ENCODE measurements at places on chromosomes 12 and 14.

- DNase-seq = no peak
Measured at GRCh38 chr12:94571556-94571955, 78.8 kb downstream of the TMCC3 start.

DNA sequence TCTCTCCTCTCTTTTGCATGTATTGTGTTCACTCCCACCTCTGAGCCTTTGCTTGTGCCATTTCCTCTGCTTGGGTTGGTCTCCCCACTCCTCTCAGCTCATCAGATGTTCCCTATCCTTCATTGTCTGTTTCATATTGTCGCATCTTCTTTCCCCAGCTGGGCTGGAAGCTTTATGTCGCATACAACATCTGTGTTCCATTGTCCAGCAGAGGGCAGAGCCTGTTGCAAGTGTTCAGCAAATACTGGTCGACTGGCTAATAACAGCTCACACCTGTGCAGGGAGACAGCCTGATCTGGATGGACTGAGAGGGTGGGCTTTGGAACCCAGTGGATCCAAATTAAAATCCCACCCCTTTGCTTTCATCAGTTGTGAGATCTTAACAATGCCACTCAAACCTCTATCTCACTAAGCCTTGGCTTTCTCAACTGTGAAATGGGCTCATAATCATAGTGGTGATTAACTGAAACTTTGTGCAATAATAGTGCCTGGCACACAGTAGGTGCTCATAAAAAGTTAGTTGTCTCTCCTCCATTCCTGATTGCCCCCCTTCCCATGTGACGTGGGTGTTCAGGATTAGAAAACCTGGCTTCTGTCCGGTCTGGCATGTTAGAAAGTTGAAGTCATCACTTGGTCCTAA is 75.8 kb downstream of the RIN3 start:
- DNase-seq = no peak

DNA sequence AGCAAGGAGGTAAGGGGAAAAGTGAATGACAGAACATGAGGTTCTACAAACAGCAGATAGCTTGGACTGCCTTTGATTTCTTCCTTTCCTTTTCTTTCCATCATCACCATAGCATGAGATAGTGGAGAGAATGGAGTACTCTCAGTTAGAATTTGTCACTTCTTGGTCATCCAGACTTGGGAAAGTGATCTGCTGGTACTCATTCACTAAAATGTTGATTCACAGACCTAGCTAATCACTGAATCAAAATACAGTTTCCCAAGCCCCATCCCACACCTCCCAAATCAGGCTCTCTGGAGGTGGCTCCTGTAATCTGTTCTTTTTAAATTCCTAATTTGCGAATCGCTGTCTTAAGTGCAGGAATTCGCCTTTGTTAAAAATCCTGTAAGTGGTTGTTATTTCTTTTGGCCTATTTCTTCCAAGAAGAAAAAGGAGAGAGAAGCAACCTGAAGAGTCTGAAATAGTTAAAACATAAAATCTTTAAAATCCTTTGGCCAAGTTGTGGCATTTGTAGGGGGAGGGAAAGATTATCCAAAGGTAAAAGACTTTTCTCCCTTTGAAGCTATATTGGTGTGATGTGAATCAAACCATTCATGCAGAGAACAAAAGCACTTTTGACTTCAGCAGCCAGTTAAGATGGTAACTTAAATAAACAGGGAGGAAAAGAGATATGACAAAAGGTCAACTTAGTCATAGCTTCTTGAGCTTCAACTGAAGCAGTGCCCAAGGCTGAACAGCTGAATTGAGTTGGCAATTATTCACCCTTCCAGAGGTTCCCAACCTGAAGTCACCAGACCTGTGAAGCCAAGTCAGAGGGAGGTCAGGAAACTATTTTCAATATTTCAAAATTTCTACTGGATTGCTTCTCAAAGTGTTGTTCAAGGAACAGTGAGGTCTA is 255.1 kb upstream of the KRR1 start:
- DNase-seq = no peak

- DNase-seq = peak; percentile 54
Measured at GRCh38 chr14:53151523-53152183, 1.5 kb downstream of the DDHD1 start.

- DNase-seq = no peak
Measured at GRCh38 chr12:16407346-16407745, 59.9 kb downstream of the MGST1 start.

DNA sequence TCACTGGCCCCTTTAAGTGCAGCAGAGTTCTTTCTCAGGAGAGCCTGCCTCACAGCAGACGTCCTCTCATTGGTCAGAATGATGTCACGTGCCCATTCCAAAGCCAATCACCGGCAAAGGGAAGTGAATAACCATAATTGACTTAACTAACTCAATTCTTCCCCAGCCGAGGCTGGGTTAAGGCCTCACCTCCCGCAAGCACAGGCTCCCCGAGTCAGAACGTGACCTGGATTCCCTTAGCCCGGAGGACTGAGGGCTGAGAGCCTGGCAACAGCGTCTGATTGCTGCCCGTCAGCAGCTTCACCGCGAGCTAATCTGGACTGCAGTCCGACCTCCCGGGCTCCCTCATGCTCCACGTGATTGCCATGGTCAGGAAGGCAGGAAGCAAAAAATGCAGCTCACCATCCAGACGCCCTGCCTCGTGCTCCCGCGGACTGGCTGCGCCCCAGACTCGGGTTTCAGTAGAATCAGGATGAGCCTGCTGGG is 92.1 kb upstream of the FZD10 start:
- DNase-seq = no peak

DNA sequence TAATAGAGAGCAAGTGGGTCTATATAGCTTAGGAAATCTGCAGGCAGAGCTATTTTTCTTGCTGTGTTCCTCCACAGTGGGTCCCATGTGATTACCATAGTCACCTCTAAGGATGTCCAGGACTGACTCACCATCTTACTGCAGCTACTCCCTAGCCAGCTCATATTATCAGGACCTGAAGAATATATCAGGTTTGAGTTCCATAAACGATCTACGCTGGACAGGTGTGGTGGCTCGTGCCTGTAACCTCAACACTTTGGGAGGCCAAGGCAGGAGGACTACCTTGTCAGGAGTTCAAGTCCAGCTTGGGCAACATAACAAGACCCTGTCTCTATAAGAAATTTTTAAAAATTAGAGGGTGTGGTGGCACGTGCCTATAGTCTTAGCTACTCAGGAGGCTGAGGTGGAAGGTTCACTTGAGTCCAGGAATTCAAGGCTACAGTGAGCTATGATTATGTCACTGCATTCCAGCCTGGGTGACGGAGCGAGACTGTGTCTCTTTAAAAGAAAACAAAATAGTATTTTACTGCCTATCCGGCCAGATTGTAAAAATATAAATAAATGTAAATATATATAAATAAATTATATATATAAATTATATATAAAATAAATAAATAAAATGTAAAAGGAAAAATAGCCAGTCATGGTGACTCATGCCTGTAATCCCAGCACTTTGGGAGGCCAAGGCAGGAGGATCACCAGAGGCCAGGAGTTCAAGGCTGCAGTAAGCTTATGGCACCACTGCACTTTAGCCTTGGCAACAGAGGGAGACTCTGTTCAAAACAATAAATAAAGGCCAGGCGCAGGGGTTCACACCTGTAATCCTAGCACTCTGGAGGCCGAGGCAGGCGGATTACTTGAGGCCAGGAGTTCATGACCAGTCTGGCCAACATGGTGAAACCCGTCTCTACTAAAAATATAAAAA is 6.9 kb upstream of the SPRYD4 start:
- DNase-seq = no peak

DNA sequence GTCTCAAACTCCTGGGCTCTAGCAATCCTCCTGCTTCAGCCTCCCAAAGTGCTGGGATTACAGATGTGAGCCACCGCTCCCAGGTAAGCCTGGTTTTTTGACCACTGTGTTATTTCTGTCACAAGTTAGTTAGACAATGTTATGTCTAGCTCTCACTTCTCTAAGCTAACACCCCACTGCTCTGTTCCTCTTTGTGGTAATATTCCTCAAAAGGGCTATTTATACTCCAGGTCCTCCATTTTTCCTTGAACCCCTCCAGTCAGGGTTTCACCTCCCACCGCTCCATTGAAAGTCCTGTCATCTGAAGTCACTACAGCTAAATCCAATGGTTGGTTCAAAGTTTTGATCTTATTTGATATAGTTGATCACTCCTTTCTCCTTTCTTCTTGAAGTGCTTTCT is 5.1 kb downstream of the IRAK3 start:
- DNase-seq = no peak

DNA sequence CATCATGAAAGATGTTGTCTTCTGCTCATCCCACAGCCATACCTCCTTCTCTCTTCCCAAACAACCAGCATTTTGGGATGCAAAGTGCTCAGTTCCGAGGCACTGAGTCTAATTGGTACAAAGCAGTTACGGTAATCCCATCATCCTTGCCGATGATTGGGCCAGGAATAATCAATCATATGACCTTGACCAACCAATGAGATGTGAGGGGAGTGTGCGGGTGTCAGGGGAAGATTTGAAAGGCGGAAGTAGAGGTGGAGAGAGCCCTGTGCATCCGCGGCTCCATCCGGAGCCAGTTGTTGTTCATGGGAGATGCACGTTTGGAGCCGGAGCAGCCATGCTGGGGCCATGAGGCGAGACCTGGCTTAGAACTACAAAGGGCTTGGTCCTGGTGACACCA is 67.3 kb downstream of the SYNE3 start:
- DNase-seq = no peak

DNA sequence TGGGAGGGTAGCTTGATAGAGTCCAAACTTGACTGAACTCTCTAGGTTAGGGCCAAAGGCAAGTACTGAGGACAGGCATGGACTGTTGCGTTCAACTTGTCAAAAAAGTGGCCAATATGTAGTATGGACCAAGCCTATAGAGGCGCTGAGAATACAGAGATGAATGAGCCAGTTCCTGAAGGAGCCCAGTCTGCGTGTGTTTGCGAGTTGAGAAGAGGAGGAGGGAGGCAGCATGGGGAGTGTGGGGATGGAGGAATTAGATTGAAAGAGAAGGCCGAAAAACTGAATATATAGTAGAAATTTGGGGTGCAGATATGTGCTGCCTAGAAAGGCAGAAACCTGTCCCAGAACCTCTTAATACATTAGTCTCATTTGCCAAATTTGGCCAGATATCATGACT is 412.4 kb downstream of the PCNX1 start:
- DNase-seq = no peak

GRCh38 chr14:100587086-100587762 is at the start of gene BEGAIN:
Gene BEGAIN, minus strand, starts transcription at chr14:100587417. Its CDS starts 127 bp downstream, at chr14:100587290.
- DNase-seq = peak; percentile 13

GRCh38 chr14:33539918-33540357 is 410.9 kb downstream of the EGLN3 start:
- DNase-seq = no peak

DNA sequence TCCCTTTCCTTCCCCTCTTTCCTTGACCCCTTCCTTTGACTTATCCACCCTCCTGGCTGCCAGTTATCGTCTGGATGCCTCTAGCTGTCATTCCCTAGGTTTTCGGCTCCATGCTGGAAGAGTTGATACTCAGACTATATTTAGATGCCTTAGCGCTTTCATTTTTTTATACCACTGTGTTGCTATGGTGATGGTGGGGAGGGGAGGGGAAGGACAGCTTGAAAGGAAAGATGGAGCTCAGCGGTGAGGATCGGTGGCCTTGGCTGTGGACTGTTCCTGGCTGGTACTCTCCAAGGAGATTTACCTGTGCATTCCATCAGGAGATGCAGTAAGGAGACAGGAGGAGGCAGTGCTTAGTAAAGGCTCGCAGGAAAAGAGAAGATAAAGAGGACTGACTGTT is 108.7 kb downstream of the SLC8A3 start:
- DNase-seq = no peak

DNA sequence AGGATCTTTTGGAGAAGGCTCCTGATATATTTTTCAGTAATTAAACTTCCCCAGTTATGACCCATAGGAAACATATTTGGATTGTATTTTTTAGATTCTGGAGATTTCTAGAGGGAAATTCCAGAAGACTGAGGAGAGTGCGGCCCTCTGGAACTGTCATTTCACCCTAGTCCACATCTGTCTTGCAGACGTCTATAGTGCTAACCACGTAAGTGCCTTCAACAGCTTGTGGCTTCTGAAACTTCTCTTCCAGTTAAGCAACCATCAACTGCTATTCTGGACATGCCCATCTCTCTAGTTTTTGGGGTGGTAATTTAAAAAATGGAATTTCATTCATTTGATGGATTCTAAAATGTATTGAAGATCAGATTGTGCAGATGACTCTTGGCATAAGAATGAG is 1098.8 kb downstream of the TMEM121 start:
- DNase-seq = no peak

GRCh38 chr14:103185051-103186029 is 62.1 kb downstream of the TNFAIP2 start:
- peak; percentile 7 for DNase-seq

- no peak for DNase-seq
Measured at GRCh38 chr14:88838015-88838414, 13.6 kb downstream of the TTC8 start.

DNA sequence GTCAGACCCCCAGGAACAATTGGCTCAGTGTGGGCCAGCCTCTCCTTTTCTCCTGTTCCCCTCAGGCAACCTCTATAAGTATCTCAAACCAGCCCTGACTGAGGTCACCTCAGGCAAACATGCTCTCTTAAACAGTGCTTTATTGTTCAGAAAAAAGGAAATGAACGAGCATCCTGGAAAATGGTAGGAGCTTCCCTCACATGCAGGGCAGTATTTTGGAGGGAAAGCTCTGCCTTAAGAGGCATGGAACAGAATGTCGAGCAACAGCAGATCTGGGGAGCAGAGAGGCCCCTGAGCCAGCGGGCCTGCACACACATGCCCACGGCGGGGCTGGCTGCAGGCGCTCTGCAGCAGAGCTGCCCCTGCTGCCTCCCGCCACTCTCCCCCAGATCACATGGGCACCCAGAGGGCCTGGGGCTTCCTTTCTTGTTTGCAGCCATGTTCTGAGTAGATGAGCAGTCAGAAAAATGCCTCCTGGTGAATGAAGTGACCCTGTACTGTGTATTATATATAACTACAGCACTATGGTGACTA is 42.0 kb downstream of the MOK start:
- DNase-seq = no peak

- DNase-seq = no peak
Measured at GRCh38 chr14:78737116-78737515, 566.9 kb downstream of the NRXN3 start.

- DNase-seq = no peak
Measured at GRCh38 chr12:107094183-107094448, 767 bp upstream of the CRY1 start.
